ENCODE measurements at places on chromosomes 12 and 14.

DNA sequence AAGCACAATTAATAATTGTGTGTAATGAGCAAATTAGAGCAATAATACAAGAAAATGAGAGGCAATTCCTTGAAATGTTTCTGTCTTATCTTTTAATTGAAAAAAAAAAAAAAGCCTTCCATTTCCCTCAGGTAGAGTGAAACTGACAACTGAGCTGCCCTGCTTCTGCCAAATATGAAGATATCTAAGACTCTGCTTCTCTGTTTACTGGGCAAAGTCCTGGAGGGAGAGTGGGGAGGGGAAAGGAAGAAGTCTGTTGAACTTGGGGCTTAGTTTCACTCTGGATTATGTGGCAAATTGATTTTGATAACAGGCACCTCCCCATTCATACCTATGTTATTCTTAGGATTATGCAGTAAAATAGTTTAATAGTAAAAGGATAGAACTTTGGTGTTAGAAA lies 364.9 kb downstream of the NRXN3 start:
- no peak for DNase-seq

DNA sequence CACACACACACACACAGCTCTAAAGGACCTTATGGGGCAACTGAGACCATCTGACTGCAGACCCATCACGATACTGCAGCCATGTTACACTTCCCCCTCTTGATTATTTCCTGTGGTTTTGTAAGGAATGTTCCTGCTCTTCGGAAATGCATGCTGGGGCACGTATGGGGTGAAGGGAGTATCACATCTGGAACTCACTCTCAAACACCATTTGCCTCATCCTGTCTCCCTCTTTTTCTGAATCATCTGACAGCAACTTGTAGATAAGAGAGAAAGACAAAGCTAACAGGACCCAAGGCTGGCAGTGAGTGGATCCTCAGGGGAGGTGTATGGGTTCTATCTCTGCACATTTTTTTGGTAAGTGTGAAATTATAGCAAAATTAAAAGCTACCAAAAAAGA lies 50.3 kb downstream of the RIMBP2 start:
- no peak for DNase-seq

GRCh38 chr12:82872088-82872487 lies 185.4 kb downstream of the TMTC2 start:
- DNase-seq = no peak

- no peak for DNase-seq
Measured at GRCh38 chr12:50727466-50727865, 36.4 kb upstream of the ATF1 start.

- DNase-seq = no peak
Measured at GRCh38 chr12:127144770-127145169, 1122.2 kb upstream of the TMEM132C start.

- no peak for DNase-seq
Measured at GRCh38 chr12:6312529-6313325, 2.2 kb downstream of the PLEKHG6 start.

DNA sequence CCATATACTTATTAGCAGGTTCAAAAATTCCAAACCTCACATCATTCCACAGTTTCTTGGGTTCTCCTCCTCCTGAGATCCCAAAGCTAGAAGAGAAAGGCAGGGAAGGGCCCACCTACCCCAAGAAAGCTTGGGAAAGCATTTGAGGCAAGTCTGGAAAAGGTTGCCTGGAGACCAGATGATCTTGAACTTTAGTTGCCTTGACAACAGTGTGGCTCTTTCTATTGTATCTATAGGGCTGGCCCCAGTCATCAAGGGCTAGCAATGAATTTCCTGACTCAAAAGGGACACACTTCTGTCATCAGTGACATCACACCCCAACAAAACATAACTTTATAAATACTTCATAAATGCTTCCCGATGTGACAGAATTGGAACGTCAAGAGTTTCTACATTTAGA lies 40.0 kb downstream of the ZFYVE1 start:
- no peak for DNase-seq

- DNase-seq = no peak
Measured at GRCh38 chr14:42307239-42307825, 700.7 kb downstream of the LRFN5 start.

DNA sequence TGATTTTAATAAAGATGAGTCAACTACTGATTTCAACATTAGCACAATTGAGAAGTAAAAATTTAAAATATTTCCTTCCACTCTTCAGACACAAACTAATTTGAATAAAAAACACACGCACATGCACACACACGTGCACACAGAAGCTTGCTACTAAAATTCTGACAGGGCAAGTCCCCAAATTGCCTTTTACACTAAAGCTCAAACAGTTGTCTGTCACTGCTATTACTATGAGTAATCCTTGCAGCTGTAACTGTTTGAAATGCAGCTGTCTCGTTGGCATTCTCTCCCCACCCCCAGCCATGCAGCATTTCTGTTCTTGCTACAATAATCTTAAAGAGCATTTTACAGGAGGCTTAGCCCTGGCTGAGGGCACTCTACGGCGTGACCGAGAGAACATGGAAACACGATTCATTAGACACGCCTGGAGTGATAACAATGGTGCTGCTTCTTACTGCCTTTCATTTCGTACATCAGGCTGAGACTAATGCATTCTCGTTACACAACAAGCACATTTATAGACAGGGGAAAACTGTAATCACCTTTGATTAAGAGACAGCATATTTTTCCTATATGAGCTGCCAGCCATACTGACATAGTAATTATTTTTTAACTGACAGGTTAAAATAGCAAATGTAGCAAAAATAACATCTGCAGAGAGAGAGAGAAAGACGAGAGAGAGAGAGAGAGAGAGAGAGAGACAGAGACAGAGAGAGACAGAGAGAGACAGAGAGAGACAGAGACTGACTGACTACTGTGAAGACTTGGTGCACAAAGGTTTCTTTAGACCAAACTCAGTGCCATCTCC lies 153.8 kb downstream of the MED13L start:
- no peak for DNase-seq

DNA sequence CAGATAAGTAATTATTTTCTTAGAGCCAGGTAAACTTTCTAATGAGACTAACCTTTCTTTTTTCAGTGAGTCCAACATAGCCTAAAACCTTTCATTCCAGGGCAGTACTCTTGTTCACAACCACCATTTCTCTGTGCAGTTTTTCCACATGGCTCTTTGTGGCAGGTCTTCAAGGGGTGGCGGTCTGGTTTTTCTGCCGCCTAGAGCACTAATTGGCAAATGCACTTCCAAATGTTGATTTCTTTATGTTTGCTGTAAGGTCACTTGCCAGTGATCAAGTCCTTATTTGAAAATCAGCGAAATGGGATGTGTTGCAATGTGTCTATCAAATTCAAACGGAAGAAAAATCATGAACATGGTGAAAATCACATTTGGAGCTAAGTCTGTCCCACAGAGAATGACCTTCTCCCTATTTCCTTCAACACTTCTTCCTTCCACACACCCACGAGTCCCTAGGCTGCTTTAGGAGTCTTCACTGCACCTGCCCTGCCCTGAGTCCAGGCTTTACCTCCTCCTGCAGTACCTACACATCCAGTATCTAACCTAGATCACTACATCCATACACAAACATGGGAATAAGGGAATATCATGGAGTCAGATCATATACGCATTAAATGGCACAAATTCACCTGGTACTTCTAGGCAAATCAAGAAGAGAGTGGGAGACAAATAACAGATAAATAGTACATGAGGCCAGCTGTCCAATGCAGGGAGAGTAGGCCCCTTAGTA lies 1.9 kb downstream of the SRGAP1 start:
- no peak for DNase-seq

DNA sequence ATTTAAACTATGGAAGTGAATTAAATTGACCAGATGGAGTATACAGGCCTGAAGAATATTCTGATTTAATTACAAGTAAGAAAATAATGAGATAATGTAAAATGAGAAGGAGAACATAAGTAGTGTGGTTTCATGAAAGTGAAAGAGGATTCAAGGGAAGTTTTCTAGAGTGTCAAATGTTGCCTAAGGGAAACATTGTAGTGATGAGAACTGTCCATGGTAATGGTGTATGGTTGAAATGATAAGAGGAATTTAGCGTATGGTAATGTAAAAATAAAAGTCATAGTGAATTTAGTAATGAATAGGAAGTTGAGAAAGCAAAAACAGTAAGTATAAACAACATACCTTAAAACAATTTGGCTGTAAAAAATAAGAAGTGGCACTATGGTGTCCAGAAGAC lies 1954.6 kb upstream of the FLRT2 start:
- no peak for DNase-seq

GRCh38 chr12:46124848-46125619 lies 134.7 kb upstream of the SCAF11 start:
- peak; percentile 74 for DNase-seq

DNA sequence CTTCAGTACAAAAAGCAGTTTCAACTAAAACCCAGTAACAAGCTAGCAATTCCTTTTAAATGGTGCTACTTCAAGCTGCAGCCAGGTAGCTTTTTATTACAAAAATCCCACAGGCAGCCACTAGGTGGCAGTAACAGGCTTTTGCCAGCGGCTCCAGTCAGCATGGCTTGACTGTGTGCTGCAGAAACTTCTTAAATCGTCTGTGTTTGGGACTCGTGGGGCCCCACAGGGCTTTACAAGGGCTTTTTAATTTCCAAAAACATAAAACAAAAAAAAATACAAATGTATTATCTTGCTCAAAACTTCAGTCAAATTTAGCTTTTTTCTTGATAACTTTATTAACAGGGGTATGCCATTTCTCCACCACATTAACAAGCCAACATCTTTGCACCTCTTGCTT lies 3.6 kb upstream of the CLEC4E start:
- peak; percentile 41 for DNase-seq

DNA sequence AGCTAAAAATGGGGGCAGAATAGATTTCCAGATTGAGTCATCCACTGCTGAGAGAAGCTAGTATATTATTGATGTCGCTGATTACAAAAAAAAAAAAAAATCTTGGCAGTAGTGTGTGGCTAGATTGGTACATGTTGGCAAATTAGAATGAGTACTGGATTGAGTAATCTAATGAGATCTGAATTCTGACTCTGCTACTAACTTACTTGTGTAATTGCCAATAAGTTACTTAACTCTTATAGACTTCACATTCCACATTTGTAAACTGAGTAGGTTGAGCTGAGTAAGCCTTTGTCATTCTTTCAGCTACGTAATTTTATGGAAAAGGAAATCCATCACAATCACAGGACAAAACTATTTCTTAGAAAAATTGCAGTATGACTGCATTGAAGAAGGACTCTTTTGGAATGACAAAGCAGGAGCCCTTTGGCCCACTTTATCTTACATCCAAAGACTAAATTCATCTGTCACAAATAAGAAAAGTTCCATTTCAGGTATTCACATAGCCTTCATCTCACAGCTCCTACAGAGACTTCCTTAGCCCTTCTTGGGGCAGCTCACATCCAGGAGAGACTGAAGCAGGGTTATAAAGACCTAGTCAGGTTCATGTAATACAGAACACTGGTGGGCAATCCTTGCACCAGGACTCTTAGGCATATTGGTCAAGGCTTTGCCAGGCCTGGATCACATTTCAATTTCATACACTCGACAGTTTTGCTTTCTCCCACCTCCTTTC lies 197.3 kb upstream of the CPNE8 start:
- DNase-seq = peak; percentile 79

DNA sequence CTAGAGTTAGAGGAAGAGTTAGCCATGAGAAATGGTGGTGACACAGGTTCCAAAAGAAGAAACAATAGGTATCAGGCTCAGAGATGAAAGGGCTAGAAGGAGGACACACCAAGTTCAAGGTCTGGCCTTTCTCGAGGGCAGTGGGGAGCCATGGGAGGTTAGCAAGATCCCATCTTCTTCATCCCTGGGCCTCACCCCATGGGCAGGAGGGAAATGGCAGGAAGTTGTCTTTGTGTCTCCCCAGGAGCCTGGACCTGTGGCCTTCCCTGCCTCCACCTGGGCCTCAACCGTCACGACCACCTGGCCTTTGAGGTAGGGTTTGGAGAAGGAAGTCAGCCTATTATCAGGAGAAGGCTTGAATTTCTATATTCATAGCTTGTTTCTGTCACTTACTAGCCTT lies 5.8 kb upstream of the AQP2 start:
- no peak for DNase-seq

DNA sequence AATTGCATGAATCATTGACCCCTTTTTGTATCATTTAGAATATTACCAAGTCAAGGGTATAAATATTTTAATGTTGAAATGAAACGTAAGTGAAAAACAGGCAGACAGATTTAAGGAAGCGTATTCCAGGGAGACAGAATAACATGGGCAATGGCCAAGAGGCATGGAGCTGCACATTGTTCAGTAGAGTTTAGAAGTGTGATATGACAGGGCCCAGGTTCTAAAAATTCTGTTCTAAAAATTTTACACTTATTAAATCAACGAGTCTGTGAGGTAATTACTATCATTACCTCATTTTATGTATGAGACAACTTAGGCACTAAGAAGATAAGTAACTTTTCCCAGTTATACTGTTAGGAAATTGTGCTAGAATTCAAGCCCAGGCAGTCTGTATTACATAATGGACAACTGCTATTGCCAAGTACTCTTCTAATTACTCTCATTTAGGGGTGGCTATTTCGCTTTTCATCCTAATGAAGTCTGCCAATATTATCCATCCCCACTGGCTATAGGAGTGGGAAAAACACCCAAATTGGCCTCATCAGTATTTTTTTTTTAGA lies 103.2 kb upstream of the NAV3 start:
- no peak for DNase-seq

- DNase-seq = no peak
Measured at GRCh38 chr14:67447033-67447381, 35.0 kb upstream of the PLEK2 start.

- no peak for DNase-seq
Measured at GRCh38 chr14:102442241-102443211, 67.0 kb downstream of the ANKRD9 start.

DNA sequence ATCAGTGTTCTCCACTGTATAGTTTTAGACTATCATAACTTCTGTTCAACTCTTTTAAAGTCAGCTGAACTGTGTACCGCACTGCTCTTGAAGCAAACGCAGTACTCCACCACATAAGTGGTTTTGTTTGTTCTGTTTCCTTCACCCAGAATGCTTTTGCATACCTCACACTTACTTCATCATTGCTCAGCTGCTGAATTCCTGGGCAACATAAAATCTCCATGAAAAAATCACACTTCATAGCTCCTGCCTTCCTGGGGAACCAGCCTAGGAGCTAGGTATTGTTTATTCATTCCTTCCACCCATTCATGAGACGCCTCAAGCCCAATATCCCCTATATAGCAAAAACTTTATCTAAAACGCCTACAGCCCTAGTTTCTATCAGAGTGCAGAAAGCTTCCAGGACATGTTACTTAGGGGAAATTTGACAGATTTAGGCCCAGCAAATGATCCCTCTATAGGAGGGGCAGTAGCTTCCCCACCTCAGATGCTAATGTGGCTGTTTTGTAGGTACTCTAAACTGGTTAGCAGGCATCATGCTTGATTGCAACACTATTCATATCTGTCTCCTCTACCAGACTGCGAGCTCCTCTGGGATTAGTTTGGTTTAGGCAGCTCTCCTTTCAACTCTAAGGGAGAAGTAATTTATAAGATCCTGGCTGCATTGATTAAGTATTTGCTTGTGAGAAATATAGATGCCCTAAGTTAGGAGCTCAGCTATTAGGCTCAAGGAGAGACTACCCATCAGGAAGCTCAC lies 44.5 kb downstream of the LRRC9 start:
- peak; percentile 3 for DNase-seq

Data from NCI-H226 (cell line).